ENCODE measurements at places on chromosomes 2 and 18.

- no peak for DNase-seq
Observed at GRCh38 chr2:118062048-118062447, 26.2 kb upstream of the INSIG2 start.

- DNase-seq: no peak
Observed at GRCh38 chr2:66689456-66690051, 254.6 kb downstream of the MEIS1 start.

DNA sequence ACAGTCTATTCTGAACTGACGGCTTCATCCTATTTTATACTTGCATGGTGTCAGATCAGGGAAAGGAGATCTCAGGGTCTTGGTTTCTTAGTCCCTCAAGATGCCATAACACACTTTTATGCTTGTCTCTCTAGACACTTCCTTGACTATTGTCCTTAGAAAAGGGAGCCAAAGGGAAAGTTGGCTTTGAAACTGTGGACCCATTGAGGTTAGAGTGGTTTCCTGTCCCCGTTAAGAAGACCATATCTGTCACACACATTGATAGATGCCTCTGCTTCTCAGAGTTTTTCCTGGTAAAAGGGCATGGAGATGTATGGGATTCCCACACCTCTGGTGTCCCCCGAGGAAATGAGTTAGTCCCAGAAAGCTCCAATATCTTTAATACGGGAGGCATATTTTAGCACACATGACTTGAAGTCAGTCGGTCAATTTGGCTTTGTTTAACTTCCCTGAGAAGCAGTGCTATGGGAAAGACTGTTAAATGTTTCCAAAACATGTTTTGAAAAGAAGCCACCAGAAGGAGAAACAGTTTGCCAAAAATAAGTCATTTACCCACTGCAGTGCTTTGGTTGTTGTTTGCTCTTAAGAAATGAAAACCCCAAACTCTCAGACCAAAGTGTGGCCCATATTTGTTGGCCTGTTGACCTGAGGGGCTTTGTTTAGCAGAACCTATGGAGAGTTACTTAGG is 133.4 kb upstream of the CXCR4 start:
- DNase-seq: no peak

DNA sequence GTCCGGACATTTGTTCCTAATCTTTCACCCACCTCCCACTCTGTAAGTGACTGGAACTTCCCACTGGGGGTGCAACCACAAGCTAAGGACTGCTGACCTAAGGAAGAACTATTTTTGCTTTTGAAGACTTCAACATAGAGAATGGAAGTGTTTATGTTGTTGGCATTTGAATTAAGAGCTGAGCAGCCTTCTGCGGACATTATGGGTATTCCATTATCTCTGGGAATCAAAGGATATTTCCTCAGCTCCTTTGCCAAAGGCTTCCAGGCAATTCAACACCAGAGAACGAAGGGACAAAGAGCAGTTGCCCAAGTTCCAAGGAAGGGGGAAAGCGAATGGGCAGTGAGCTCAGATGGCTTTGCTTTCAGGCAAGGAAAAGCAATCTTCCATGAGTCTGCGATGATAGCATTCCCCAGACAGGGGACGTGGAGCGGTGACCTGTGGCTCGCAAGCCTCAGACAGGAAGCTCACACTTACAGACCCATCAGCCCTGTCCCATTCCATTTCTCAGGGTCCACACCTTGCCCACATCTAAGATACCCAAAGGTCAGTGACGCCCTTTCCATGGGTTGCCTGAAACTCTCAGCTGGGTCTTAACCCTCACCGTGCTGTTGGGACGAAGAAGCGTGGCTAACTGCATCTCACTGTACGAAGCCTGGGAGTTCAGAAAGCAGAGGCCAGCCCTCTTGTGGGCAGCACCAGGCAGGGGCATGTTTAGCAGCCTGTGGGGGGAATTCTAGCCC is 116.8 kb downstream of the COPS8 start:
- DNase-seq: no peak

- DNase-seq: no peak
Observed at GRCh38 chr18:3409811-3410210, 40.2 kb upstream of the TGIF1 start.

DNA sequence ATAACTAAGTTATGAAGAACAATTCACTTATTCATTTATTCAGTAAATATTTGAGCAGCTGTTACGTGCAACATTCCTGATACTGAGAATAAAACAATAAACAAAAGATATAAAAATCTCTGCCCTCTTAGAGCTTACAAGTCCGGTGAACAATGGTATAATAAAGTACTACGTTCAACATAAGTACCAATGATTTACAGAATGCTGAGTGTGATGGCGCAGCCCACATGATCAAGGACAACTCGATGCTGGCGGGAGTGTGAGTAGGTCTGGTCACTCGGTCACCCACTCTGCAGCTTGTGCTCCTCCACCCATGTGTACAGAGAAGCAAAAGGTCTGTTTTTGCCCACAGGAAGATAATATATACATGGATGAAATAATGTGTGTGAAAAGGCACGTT is 254.3 kb downstream of the BCL11A start:
- DNase-seq: no peak

- no peak for DNase-seq
Observed at GRCh38 chr2:9774266-9774665, 69.0 kb upstream of the TAF1B start.

DNA sequence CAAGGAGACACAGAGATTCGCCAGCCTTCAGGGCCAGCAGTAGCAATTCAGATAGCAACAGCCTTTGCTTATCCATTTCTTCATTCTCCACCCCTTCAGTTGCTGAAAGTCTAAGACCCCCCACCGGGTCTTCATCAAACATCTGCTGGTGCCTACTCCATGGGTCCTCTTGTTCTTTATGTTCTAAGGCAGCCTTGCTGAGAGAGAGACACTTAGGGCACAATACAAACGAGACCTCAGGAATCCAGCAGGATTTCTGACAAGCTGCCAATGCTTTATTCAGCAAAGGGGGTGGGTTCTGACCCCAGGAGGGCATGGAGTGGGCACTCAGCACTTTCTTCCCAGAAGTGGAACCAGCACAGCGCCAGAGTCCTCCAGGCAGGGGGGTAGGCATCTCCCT is 36.2 kb upstream of the CNGA3 start:
- DNase-seq: no peak

DNA sequence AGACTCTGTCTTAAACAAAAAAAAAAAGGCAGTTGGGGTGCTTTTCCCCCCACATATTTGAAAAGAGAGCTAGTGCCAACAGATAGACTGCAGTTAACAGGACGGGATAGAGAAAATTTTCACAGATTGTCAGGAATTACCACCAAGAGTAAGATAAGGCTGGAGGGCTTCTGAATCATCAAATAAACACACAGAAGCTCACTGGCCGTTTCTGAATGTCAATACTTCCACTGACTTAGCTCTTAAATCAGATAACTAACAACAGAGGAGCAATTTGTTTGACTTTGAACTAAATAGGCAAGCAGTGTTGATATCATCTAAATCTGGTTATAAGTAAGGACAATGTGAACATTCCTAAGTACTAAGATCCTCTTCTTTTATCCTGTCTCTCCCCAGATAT is 34.7 kb downstream of the PIEZO2 start:
- no peak for DNase-seq

- DNase-seq: no peak
Observed at GRCh38 chr2:62293490-62294271, 97.8 kb downstream of the B3GNT2 start.

GRCh38 chr2:974054-974453 is 23.4 kb downstream of the SNTG2 start:
- DNase-seq: no peak

DNA sequence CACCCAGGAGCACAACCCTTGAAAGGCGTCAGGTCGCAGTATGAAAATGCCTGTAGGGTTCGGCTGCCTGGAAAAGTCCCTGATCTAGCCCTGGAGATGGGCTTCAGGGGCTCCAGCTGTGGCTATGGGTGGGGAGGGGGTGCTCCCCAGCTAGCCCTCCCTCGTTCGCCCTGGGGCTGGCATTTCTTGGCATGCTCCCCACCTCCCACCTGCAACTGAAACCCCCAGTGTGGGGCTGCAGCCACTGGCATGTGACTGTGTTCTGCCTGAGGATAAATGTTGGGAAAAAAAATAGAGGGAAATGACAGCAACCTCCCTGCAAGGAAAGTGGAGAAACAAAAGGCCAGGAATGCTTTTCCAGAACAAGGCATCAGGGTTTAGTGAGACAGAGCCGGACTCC is 109.2 kb downstream of the COPS8 start:
- no peak for DNase-seq

DNA sequence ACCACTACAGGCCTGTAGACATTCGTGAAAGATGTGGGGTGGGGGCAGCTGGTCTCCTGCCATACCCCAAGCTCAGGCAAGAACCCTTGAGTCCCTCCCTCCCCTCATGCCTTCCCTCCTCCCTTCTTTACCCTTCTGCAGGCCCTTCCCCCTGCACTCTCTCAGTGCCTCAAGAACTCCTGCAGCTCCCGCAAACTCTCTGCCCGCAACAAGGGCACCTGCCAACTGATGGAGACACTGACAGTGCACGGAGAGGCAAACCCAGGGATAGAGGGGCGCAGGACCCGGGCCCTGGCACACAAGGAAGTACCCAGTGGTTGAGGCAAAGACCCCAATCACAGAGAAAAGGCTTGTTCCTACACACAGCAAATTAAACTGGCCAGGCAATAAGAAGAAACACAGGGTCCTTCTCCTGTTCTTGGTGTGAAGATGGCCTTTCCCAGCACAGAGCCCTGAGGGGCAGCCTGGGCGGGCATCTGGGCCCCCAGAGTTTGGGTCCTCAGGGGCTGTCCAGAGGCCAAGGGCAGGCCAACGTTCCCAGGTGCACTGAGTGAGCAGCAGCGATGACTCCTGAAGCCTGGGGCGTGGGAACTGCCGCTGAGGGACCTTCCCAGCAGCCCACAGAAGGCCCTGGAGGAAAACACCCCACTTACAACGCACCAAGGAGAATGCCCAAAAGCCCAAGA is 1.6 kb downstream of the TEKT4 start:
- no peak for DNase-seq

DNA sequence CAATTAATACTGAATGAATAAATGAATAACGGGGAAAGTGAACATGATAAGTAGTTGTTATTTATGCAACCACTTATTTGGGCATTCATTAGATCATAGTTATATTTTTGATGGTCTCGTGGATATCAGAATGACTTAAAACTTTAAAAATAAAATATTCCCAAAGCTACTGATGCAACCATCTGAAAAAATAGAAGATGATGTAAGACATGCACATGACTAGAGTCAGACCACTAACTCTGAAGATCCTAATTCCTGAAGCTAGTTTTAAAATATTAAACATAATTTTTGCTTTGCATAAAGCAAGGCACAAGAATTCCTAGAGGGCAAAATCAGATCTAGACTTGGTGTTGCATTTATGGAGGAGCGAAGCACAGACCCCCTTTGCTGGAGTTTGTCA is 616.1 kb downstream of the IRS1 start:
- no peak for DNase-seq

DNA sequence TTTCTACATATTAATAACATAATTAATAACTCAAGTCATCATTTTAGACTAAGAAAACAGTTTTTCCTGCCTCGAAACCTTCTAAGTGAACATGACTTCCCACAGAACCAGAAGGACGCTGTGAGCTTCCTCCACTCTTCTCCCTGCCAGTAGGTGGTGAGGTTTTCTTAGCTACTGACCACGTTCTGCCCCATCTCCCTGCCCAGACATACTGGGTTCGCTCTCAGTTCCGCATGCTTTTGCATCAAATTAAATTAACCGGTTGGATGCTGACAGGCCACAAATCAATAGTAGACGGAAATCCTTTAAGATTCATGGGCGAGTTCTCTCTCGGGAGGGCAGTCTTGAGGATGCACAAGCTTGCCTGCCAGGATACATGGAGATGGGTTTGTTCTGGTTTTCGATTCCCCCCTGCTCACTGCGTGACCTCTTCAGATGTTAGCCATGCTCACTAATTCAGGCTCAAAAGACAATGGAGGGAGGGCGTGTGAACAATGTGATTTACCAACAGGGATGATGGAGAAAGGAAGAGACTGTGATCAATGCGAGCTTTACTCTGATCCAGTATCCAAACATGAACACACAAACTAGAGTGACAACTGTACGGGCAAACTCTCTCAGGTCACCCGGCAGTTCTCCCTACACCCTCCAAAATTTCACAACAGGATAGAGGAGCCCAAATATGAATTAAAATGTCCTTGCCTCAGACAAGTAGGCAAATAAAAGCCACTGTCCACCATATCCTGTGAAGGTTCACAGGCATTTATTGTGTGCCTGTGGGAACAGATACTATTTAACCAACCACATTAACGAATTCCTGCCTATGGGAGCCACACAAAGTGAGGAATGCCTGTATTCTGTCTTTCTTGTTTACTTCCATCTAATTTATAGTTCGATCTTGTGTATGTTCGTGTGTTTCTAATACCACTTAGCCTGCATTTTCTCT is 375.7 kb downstream of the EIPR1 start:
- no peak for DNase-seq

GRCh38 chr18:73136134-73136533 is 268.3 kb upstream of the NETO1 start:
- DNase-seq: no peak

GRCh38 chr18:11511434-11512095 is 97.8 kb upstream of the SLC35G4 start:
- no peak for DNase-seq

DNA sequence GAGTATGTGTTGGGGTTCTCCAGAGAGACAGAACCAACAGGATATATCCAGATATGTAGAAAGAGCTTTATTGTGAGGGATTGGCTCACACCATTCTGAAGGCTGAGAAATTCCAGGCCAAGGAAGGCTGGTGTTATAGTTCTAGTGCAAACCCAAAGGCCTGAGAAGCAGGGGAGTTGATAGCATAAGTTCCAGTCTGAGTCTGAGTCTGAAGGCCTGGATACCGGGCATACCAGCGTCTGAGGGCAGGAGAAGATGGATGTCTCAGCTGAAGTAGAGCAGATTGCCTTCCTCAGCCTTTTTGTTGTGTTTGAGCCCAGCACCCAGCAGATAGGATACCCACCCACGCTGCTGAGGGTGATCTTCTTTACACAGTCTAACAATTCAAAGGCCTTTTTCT is 211.7 kb upstream of the RASGRP3 start:
- no peak for DNase-seq

DNA sequence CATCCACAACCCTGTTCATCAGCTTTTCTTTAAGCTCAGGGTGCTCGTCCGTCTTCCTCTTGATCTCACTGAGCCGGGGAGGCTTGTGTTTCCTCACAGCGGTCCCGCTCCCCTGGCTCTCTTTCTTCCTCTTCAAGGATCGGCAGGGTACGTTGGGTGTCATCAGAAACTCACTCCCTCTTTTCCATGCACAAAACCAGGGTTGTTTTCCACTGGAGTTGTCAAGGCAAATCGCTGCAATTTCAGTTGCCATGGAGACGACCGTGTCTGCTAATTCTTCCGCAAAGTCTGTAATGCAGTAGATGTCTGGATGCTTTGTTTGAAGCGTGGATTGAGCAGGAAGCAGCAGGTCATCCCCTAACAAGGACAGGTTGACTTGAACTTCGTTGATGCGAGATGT is 146.4 kb downstream of the DAW1 start:
- DNase-seq: no peak

GRCh38 chr2:112644933-112645309 is 818 bp upstream of the SLC20A1 start:
- DNase-seq: no peak

Measured in activated B cell treated with CpG ODN at 0.5 μM for 24 hours (primary cell).